ENCODE measurements at places on chromosomes 11 and 22.

GRCh38 chr22:46791201-46791731, 28.8 kb downstream of the TBC1D22A start:
- peak; percentile 25 for DNase-seq

- no peak for DNase-seq
Measured at GRCh38 chr11:24496386-24496735, 492 bp upstream of the LUZP2 start.

DNA sequence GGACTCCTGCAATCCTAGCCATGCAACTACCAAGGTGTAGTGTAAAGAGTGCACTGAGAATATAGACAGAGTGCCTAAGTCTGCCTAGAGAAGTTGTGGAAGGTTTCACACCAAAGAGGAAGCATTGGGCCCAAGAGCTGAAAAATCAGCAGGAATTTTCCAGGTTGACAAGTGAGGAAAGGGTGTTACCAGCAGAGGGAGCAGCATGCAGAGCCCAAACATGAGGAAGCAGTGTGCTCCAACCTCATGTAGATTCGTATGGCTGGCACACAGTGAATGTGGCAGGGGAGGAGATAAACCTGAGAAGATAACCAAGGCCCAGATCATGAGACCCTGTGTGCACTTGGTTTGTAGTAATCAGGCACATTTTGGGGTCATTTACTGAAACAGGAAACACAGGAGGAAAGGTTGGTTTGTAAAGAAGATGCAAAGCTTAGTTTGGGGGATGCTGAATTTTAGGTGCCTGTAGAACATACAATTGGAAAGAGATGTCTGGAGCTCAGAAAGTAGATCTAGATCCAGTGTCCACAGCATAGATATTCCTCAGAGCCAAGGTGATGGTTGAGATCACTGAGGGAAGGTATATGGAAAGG, 1.7 kb downstream of the HPX start:
- DNase-seq = peak; percentile 81

DNA sequence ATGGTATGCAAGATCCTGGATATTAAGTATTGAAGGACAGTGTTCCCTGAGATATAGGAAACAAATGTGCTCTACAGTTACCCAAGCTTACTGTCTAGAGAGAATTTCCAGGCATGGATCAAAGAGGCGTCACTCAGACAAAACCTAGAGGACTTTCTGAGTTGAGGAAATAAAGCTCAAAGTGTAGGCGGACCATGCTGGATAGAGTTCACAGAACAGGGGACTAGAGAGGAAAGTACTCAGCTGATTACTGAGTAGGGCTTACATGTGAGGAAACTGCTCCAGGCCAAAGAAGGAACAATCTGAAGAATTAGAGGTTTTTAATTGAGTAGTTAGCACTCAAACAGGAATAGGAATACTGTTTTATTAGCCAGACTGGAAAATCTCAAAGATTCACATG, 193.3 kb downstream of the TMEM135 start:
- no peak for DNase-seq

DNA sequence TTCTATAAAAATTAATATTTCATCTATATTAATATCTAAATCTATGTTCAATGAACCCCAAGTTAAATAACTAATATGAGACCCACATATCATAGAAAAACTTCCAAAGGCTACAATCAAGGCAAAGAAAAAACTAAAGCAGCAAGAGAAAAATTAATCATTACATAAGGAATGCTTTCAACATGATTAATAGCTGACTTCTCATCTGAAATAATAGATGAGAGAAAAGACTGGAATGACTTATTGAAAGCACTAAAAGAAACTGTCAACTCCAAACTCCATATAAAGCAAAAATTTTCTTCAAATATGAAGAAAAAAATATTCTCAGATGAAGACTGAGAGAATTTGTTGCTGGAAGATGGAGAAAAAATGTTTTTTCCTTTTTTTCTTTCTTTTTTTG, 13.0 kb downstream of the TRIM5 start:
- no peak for DNase-seq

GRCh38 chr11:66727282-66728037, 1.6 kb downstream of the SPTBN2 start:
- DNase-seq = no peak

- DNase-seq = no peak
Measured at GRCh38 chr11:48168815-48169214, 47.8 kb upstream of the OR4B1 start.

DNA sequence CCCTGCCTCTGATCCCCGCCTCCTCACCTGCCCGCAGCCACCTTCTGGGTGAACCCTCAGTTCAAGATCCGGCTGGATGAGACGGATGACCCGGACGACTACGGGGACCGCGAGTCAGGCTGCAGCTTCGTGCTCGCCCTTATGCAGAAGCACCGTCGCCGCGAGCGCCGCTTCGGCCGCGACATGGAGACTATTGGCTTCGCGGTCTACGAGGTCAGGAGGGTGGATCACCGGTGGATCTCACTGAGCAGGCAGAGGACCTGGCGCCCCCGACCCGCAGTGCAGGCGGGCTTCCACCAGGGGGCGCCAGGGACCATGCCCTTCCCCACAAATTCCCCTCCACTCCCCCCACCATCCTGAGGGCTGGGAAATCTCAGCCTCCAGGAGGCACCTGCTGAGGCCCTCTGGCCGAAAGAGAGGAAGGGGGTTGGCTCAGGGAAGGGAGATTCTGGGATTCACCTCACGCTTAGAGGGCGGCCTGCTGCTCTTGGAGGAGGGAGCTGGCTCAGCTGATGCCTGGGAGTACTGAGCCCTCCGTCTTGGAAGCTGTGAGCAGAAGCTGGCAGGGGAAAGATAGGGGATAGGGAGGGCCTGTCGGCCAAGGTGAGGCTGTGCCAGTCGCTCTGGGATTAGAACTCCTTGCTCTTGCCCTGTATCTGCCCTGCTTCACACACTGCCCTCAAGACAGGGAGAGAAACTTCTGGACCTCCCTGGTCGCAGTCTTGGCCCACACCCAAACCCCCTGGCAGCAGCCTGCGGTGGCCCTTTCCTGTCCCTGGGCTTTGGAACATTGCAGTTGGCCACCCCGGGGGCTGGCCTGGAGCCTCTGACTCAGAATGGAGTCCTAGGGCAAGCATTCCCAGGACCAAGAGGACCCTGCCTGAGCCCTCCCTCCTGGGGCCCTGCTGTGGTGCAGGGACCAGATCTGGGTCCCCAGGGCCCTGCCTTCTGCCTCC, 23.2 kb downstream of the CAPN1 start:
- DNase-seq = peak; percentile 42

DNA sequence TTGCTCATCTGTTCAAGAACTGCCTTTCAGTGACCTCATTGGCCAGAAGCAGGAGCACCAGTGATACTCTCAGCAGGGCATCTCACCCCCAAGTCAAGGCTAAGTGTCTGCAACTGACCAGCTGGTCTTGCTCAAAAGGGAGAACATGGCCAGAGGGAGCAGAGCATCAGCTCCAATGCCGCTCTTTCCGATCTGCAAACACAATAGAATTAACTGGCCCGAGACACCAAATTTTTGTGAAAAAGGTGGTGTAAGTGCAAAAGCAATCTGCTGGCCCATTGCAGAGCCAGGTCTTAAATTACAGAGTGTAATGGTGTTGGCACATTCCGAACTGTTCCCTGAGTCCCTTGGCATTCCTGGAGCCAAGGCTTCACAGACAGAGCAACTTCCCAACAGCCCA, 97.0 kb downstream of the PKNOX2 start:
- DNase-seq = no peak

GRCh38 chr11:47451436-47451835, 2.5 kb upstream of the RAPSN start:
- no peak for DNase-seq

DNA sequence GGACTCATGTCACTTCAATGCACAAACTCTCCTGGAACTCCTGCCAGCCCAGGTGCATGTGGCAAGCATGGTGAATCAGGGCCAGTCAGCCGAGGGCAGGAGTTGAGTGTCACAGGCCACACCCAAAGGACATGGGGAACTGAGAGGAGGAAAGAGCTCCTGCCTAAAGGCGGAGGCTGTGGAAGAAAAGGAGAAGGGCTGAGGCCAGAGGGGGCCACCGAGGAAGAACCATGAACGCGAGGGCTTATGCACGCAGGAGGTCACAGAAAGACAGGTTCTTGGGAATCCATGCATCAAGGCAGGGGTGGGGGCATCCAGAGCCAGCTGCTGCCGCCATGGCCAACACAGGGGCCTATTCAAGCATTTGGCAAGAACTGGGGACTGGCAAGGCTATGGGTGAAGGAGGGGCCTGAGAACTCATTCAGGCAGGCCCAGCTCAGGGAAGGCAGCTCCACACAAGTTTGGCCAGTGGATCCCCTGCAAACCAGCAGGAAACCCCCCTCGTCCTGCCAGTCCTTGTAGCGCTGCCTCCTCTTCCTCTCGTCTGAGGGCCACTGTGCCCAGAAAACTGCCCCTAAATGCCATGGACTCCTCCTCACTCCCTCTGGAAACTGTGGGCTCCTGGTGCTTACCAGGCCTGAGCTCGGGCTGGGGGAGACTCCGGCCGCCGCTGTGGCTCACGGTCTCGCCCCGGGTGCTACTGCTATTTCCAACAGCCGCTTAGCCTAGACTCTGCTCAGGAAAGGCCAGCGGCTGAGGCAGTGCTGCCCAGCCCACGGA, 15.4 kb downstream of the PPM1F start:
- DNase-seq = no peak

DNA sequence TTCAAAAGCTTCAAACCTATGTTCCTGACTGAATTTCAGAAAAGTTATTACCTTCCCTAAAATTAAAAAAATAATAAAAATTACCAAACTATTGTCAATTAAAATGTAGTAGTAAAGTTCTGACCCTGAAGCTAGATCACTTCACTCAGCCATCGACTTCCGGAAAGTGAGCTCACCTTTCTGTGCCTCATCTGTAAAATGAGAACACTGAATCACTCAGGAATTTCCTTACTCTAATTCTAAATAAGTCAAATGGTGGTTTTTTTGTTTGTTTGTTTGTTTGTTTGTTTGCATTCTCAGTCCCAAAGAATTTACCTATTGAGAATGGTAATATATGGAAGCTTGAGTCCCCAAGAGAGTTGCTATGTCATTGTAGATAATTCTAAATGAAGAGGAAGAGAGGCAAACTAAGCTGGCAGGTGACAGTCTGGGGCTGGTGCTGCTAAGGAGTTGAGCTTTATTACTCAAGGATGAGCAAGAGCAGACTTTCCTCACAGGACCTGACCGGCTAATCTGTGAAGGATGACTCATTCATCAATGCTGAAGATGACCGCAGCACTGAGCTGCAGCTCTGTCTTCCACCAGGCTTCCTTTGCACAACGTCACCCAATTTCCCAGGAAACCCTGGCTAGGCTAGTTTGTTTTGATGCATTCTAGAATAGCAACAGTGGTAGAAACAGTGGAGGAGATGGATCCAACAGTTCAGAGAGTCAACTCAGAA, 248.8 kb downstream of the RAB38 start:
- no peak for DNase-seq

- DNase-seq = no peak
Measured at GRCh38 chr11:36360318-36360717, 64.2 kb downstream of the PRR5L start.

- no peak for DNase-seq
Measured at GRCh38 chr11:6746626-6747025, 25.1 kb downstream of the OR2AG2 start.

DNA sequence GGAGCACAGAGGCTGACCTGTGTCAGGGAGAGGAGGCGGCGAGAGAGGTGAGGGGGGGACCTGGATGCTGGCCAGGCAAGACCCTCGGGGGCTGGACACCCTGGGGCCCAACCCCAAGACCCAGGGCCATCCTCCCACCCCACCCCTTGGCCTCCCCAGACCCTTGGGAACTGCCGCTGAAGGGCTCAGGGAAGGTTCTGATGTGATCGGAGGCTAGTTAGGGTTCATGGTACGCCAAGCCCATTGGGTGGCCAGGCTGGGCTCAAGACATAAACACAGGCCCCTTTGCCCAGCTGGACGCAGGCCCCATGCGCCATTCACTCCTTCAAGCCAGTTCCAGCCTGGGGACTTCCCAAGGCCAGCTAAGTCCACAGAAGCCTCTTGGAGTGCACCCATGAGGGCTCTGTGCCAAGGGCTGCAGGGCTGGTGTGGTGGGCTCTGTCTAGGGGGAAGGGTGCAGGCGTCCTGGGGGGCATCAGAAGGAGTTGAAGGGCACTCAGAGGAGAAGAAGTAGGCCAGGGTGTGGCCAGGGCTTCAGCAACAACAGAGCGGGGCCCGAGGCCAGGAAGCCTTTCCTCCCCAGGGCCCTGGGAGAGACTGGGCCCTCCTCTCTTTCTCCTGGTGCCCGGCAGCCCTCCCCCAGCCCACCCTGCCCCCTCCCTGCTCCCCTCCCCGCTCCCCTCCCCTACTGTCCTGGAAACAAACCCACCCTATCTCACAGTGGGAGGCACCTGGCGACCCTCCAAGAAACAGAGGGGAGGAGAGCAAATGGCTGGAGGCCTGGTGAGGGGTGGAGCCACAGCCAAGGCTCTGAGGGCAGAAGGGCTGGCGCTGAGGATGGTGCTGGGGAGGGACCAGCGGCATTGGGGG, 12.9 kb downstream of the TSPAN32 start:
- DNase-seq = peak; percentile 87

- DNase-seq = no peak
Measured at GRCh38 chr11:27996066-27996465, 111.9 kb downstream of the KIF18A start.

DNA sequence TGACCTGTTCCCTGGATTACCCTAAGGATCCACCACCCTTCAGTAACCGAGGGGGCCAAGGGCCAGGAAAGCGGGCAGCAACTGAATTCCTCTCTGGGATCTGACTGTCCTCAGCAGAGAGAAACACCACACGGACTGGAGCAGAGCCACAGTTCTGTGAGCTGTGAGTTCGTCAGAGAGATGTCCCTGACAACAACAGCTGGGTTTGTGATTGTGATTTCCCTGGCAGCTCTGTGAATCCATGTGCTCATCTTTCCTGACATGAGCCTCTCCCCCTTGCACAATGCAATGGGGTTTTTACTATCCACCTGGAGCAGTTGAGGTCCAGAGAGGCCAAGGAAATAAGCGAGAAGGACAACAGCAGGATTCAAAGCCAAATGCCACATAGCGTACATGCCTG, 69.4 kb upstream of the AMPD3 start:
- DNase-seq = no peak

DNA sequence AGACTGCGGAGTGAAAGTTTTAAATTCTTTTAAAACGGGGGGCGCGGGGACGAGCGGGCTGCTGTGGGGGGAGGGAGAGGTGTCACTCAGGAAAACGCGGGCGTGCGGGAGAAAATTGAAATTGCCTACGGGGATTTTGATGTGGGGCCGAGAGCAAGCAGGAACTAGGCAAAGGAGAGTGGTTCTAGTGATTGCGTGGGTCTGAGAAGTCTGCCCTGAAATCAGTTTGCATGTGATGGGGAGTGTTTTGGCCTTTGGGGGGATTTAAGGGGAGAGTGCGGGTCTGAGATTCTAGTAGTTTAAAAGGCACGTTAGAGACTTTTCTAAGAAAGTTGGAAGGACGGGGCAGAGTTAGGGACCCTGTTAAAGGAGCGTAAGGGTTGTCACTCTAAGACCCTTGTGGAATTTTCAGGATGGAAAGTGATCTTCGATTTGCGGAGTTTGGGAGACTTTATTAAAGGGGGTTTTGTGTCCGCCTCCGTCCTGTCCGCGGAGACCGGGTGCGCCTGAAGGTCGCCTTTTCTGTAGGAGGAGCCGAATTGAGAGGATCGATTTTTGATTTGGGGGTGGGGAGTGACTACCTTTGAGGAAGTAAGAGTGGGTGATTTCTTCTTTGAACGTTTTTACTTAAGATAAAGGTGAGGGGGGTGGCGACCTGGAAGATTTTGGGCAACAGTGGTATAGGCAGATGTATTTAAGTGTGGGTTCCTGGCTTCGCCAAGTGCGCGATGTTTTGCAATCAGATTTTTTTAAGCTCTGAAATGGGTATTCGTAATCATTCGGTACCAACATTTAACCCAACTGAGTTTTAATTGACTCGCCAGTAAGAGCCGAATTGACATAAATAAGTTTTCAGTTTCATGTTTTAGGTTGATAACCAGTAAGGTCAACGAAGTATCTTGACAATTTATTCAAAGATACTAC, 1.1 kb downstream of the EED start:
- DNase-seq = no peak

GRCh38 chr11:78033040-78033439, 10.0 kb upstream of the KCTD14 start:
- no peak for DNase-seq

Data from hematopoietic multipotent progenitor cell treated with erythropoietin and hydrocortisone succinate and interleukin-3 and kit ligand, for 8 days (in vitro differentiated cells).